T-cell (primary cell): ENCODE measurements at places on chromosomes 5 and 9.

- DNase-seq = no peak
- no peaks in the 10 kb centered on the region for H3K36me3 ChIP-seq
- H3K27ac ChIP-seq = no peak overlapping the region
These were observed 51.2 kb downstream of the FCHO2 start for GRCh38 chr5:73007051-73007450.

GRCh38 chr9:32584784-32585183 lies 11.8 kb upstream of the NDUFB6 start:
- H3K36me3 ChIP-seq = no peaks in the 10 kb centered on the region
- peaks cover 3% of the 10 kb centered on the region for H3K27me3 ChIP-seq
- no peak overlapping the region for H3K4me3 ChIP-seq
- no peak overlapping the region for H3K27ac ChIP-seq
- DNase-seq = no peak

DNA sequence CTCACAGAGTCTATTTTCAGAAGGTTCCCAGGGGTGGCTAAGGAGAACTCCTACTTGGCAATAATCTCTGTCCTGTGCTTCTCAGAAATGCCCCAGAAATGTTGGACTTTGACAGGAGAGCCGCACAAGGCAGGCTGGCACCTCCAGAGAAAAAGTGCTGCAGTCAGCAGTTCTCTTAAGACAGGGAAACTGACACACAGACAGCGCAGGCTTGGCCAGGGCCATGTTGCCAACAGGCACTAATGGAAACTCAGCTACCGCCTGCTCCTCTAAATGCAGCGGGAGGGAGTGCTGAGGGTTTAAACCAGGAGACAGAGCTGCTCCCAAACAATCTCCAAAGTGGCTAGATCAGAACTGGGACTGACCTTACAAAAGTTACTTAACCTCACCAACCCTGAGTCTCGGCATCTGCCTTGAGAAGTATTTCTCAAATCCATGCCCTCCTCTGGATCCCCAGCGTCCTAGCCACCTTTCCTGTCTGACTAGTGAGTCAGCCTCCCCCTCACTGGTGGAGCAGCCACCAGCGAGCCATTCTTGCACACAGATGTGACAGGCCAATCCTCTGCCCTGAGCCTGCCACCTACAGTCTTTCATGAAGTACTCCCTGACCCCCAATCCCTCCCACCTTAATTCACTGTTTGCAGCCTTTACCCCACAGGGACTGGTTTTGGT lies 186.4 kb downstream of the CDK5RAP2 start:
- no peaks in the 10 kb centered on the region for H3K27me3 ChIP-seq
- H3K4me1 ChIP-seq = peaks cover 18% of the 10 kb centered on the region
- peaks cover 71% of the 10 kb centered on the region for H3K36me3 ChIP-seq
- H3K27ac ChIP-seq = no peak overlapping the region
- H3K4me3 ChIP-seq = no peak overlapping the region

GRCh38 chr5:157331807-157332206 lies 65.9 kb downstream of the CYFIP2 start:
- H3K4me1 ChIP-seq = peaks cover 23% of the 10 kb centered on the region
- H3K27ac ChIP-seq = no peak overlapping the region
- H3K27me3 ChIP-seq = no peaks in the 10 kb centered on the region
- H3K36me3 ChIP-seq = peaks cover 94% of the 10 kb centered on the region
